Endothelial cell (in vitro differentiated cells): ENCODE measurements at places on chromosomes 12 and 14.

DNA sequence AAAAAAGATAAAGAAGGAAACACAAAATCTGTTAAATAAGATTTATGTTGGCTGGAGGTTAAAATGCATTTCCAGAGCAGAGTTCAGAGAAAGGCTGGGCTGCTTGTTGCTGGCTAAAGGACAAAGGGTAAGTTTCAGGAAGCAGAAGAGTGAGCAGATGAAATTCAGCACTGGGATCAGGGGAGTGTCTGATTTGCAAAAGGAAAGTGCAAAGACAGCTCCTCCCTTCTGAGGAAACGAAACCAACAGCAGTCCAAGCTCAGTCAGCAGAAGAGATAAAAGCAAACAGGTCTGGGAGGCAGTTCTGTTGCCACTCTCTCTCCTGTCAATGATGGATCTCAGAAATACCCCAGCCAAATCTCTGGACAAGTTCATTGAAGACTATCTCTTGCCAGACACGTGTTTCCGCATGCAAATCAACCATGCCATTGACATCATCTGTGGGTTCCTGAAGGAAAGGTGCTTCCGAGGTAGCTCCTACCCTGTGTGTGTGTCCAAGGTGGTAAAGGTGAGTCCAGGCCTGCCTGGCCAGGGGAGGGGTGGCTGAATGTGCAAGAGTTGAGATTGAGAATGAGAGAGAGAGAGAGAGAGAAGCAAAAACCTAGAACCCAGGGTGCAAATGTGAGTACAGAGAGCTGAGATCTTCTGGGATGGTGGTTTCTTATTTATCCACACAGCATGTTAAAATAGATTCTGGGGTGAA is at the start of gene OAS1:
OAS1 (plus strand) TSS at position 251 of the 703 bp plus-strand sequence; CDS start at position 329, 78 bp downstream.
- no peak for DNase-seq

DNA sequence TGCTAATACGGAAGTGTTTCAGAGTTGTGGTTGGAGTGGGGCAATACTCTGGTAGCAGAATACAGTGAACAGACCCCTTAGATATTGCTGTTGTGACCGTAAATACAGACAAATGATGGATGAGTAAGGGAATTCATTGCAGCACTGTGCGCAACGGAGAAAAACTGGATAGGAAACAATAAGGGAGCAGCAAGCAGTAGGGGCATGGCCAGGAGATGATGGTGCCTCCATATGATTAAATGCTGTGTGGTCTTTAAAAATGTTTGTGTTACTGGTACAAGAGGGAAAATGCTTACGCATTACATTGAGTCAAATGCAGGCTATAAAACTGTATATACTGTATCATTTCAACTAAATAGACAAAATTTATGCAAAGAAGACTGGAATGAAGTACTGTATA is 61.6 kb downstream of the EML1 start:
- no peak for DNase-seq

DNA sequence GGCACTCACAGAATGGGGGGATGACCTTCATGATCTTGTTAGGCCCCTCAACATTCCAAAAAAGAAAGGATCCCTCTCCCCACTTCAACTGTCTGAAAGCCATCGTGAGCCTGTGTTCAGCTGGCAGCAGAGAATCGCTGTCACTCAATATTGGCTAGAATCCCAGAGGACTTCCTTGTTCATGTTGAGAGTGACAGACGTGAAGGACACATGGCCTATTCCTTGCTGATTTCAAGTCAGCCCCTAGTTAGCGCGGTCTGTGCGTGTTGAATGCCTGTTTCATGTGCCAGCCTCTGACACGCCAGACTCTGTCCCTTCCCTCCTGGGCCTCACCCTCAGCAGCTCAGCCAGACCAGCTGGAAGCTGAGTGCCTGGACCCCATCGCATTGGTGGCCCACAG is 43.1 kb downstream of the DNAH10 start:
- DNase-seq = no peak

DNA sequence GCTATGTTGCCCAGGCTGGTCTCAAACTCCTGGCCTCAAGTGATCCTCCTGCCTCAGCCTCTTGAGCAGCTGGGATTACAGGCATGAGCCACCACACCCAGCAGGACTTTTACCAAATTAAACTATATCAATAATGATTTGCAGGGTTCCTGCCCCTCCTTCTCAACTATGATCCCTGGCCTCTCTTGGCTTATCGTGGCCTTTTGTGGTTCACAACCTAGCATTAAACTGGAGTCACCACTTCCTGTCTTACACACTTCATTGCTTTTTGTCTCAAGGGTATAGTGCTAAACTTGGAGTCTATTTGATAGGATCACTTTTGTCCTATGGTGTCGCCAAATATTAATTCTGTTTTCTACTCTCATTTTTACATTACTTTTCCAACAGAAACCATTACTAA is 64.5 kb downstream of the SEC23A start:
- DNase-seq = no peak

GRCh38 chr12:130680451-130680990 is 35.6 kb downstream of the RIMBP2 start:
- DNase-seq = no peak

DNA sequence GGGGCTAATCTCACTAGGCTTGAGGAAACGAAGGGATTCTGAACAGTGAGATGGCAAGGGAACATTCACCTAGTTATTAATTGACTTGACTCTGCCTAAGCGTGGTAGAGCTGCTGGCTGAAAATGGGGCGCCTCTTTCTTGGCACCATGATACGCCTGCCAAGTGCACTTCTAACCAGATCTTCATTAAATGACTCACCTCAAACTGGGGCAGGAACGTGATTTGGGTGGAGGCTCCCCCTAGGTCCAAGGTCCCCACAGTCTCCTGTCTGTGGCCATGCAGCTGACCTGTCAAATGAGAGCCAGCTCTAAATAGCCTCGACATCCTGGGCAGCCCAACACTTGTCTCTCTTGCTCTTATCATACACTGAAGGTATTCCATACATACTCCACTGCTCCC is 26.0 kb downstream of the COQ6 start:
- no peak for DNase-seq

DNA sequence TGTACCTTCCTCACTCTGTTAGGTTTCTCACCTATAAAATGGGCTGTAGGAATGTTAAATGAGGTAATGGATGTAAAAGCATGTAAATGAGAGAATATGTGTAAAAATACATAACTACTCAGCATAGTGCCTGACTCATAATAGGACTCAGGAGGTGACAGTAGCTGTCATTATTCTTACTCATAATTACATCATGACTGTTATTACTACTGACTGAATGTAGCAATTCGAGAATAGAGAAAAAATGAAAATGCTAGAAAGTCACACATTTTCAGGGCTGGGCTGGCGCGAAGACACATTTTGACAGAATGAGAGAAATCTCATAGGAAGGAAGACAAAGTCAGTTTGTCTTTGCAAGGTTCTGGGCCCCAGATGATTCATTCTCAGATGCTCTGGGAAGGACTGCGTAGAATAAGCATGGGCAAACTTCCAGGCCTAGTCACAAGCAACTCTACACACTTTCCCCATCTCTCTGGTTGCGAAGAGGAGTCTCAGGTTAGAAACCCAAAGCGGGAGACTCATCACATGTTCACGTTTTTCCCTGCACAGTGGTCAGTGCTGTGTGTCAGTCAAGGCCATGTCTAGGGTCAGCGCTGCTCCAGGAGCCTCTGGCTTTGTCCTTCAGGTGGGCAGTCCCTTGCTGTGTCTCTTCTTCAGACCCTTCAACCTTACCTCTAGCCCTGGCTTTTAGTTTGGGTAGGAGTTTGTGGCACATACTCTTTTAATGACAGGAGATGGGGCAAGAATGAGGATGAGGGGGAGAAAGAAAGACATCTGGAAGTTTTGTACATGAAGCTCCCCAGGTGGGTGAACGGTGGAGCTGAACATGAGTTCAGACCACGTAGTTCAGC is 8.4 kb downstream of the GPRC5A start:
- no peak for DNase-seq

- no peak for DNase-seq
Observed at GRCh38 chr12:53074283-53074998, 4.7 kb downstream of the SPRYD3 start.

- no peak for DNase-seq
Observed at GRCh38 chr14:89469210-89470198, 52.5 kb upstream of the FOXN3 start.

DNA sequence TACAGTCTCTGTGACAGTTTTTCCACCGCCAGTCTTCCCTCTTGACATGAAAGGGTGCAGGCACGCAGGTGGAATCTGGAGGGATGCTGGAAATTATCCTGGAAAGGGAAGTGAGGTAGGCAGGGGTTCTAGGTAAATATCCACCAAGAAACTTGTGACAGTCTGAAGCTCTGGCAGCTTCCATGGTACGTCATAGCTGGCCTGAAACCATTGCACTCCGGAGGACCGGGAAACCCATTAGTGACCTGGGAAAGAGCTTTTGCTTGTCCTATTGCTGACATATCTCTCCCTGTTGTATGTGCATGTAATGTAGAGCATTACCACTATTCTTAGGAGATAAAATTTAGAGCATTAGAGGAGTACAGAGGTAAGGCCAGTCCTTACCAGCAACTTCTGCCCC is 275.9 kb downstream of the EGLN3 start:
- DNase-seq = no peak

GRCh38 chr14:52950410-52950897 is 396 bp downstream of the FERMT2 start:
- peak; percentile 58 for DNase-seq

- DNase-seq = no peak
Observed at GRCh38 chr14:85482552-85482951, 47.4 kb upstream of the FLRT2 start.

DNA sequence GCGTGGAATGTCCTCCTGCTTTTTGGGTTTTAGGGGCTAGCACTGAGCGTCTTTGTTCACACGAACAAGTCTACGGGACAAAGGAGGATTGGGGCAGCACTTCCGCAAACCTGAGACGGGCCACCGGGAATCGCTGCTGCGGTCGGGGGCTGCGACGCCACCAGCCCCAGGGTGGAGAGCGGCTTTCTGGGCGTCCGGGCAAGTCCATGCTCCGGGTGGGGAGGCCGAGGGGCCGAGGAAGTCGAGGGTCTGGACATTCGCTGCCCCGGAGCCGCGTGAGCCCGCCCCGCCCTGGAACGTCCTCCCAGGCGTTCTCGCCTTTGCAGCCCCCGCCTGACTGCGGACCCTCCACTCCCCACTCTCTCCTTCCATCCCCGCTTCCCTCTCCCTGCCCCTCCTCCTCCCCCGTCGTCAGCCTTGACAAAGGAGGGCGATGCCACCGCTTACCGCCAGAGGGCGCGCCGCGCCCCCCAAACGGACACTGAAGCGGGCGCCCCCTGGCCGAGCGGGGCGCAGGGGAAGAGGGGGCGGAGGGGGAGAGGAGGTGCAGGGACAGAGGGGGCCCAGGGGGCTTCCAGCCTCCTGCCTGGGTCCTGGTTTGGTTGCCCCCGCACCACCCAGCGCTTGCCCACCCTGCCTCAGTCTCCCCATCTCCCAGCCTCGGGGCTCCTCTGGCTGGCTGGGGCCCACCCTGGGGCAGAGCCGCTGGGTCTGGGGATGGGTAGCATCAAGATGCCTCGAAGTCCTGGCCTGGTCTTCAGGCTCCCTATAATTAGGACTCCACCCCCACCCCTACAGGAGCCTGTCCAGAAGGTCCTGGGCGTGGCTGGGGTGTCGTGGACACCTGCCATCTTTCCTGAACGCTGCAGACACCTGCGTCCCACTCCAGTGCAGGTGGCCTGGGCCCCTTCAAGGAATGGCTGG is 39.1 kb upstream of the INF2 start:
- peak; percentile 86 for DNase-seq

DNA sequence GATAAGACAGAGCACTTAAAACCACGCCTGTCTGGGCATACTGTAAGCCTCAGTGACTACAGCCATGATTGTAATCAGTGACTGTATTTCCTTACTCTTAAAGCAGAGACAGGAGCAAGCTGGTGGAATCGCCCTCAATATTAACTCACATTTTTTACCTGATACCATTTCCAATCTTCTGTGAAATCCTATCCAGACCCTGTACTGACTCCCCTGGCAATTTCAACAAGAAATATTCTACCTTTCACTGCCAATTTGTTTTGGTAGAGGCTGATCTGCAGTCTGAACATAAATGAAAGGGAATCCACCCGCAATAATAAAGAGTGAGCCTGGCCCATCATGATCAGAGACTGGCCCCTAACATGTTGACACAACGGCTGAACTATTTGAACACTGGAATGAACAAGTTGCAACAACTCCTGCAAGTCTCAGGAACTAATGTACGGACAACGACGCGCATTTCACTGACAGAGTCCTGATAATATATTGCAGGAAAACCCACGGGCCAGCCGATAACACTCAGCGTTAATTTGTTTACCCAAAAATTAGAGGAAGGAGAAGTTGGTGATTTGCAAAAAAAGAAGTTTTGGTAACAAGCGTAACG is 195.5 kb upstream of the BTG1 start:
- no peak for DNase-seq

GRCh38 chr12:108213871-108214445 is 84.9 kb downstream of the WSCD2 start:
- no peak for DNase-seq
